ENCODE measurements at places on chromosomes 7 and 10. TPM values are rescaled to one million over a fixed set of nuclear protein-coding genes. Genes with fewer than 3 reads are reported as not detected.

GRCh38 chr10:122407375-122408125 lies 33.0 kb downstream of the PLEKHA1 start:
- no peak for DNase-seq

DNA sequence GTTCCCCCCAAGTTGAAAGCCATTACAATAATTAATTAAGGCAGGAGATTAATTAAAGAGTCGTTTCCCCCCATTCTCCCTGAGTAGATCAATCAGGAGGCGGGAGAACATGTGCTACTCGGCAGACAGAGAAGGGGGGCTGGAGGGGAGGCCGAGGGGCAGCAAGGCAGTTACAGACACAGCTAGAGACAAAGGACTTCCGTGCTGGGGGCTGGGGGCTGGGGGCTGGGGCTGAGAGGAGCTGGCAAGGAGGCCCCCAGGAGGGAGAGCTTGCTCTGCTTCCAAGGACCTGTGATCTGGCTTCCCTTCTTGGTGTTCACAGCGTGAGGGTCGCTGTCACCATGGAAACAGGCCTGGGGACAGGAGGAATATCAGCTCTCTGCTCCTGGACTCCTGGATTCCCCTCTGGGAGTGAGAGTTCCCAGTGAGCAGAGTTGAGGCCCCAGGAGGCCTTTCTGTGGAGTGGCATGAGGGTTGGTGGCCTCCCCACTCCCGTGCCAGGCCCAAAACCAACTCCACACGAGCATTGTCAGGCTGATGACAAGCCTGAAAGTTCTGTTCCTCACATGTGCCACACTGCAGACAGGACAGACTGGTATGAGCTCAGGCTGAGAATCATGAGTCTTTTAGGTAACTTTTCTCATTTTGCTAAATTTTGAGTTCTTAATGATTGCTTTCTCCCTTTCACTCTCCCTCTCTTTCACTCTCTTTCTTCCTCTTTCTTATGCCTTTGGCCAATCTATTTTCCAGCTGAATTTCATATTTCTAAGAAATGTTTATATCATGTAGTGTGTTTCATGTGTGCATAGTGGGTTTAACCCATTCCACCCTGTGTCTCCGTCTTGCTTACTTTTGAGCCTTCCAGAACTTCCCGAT lies 16.4 kb downstream of the FAM241B start:
- DNase-seq, result peak; percentile 58

The MALRD1 gene
- polyA plus RNA-seq, result 2.3 TPM

GRCh38 chr10:77188000-77188395 lies 449.6 kb downstream of the KCNMA1 start:
- DNase-seq, result no peak
